ENCODE measurements at places on chromosomes 3 and 15. TPM values are rescaled to one million over a fixed set of nuclear protein-coding genes. Genes with fewer than 3 reads are reported as not detected.

Gene ZNF662
- not detected for total RNA-seq

Gene IL17RD
- 0.29 TPM for total RNA-seq

GRCh38 chr3:4311496-4311895 lies 8.3 kb downstream of the SETMAR start:
- no peak for DNase-seq

- no peak for DNase-seq
Observed at GRCh38 chr3:59467476-59467875, 417.7 kb upstream of the CFAP20DC start.

Gene PP2D1
- total RNA-seq, result not detected

Gene LMAN1L
- total RNA-seq, result not detected

DNA sequence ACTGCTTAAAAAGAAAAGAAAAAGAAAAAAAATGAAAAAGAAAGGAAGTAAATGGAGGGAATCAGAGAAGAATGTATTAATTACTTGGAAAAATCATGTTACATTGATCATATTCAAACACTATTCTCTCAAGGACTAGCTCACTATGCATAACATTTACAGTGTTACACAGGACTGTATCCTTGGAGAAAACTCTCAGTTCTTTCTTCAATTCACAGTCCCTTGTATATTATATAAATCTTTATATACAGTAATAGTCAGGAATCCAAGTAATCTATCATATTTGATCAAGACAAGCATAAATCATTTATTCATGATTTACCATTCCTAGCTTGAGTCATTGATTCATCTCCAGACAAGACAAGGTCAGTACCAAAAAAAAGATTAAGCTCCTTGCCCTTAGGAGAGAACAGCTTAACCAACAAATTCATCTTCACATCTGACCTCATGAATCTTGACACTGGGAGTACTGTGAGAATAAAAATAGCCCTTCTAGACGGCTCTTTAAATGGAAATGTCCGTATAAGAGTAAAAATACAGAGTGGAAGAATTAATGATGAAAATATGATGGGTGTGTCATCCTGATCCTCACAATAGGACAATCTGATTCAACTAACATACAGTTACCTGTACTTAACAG lies 980.4 kb downstream of the NAALADL2 start:
- no peak for DNase-seq

Gene SLC12A1
- total RNA-seq, result not detected

Gene C3orf33
- 10.8 TPM for total RNA-seq

GRCh38 chr3:14605744-14606143 lies 45.8 kb upstream of the CCDC174 start:
- no peak for DNase-seq

DNA sequence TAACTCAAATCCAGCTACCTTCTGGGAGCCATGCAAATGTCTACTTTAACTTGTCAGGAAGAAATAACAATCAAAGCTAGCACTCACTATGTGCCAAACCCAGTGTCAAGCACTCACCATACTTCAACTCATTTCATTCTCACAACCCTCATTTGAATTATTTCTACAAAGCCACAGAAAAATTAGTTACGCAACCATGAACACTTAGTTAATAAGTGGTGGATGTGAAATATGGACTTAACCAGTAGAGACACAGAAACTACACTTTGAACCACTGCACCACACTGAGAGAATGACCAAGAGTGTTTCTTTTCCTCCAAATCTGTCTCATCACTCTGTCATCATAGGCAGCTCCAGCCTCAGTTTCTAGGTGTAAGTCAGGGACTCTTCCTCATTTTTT lies 91.0 kb upstream of the MBNL1 start:
- DNase-seq, result no peak

DNA sequence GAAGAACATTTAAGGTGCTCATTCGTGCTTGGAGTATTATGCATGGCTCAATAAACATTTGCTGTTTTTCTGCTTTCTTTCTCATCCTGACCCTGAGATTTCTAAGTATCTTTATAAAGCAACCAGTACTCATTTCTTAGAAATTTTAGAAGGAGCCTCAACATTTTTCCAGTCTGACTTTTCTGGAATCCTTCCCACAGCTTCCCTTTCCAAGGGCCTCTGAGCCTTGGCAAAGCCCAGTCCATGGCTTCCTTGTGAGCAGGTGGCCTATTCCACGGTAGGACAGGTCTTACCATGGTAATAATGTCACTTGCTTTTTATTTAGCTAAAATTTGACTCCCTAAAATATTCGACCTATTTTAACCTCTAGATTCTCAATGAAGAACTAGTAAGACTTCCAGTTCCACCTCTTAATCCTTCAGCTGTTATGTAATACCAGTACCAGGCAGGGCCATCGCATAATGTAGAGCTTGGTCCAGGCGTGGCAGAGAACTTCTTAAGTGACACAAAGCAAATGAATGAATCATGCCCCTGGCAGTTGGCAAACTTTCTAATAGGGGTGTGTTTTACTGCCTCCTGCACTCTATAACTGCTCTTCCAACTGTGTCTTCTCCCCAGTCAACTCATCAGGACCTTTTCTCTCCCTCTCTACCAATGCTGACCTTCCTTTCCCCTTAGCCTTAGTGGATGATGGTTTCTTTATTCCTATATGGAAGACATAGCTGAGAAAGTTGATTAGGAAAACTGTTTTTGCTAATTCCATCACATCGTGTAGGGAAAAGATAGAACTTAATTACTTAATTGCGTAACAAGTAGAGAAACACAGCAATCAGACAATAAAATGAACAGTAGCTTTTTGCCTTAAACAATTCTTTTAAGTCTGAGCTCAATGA lies 894 bp upstream of the TM4SF4 start:
- peak; percentile 85 for DNase-seq

Gene ANKRD63
- not detected for total RNA-seq

Gene CKMT1B
- total RNA-seq, result 2.4 TPM

DNA sequence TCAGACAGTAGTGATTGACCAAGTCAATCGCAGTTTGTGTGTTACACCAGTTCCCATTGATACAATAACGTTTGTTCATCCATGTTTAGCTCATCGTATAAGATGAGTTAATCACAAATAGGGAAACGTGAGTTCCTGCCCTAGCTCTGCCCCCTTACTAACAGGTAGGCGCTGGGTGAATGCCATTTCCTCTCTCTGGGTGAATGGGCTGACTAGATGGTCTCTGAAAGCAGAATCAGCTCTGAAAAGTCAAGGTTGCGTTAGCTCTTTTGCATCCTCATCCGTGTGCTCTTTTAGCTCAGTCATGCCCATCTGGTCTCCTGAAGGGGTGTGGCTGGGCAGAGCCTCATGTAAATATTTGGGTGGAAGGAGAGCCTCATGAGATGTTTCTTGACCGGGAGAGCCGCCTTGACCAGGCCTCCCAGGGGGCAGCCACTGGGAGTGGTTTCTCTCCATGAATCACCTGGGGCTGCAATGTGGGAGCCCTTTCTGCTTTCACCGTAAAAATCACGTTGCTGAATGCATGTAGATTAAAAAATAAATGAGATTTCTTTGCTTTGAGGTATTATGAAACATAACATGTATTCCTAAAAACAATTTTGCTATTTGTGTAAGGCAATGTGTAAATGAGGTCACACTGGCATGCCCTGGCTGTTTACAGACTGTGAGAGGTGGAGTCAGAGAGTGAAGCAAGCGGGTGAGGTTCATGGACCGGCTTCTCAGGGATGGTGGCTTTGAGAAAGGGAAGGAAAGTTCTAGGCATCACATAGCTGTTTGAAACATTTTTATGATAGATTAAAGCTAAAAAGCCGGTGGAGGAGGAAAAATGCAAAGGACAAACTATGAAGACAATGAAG lies 108.4 kb upstream of the RASGRP1 start:
- DNase-seq, result no peak

DNA sequence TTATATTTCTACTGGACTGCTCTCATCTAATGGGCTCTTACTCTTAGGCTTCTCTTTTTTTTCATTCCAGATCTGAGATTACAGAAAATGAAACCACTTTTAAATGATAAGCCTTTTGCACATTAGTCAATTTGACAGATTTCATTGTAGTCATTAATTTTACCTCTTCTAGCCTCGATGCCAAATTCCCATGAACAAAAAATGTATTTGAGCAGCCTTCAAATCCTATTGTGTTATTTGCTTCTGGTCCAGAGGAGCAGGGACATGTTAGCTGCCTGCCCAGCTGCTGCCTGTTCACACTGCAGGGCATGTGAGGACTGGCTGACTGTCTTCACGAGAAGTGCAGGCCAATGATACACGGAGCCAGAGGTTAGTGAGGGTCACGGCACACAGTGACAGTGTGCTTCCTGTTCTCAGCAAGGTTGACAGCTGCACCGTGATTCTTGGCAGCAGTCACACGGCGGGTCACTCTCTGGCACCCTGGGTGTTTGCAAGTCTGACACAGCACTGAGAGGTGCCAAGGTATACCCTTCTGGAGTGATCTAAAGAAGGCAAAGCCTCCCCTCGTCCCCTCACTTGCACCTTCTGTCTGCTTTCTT lies 40.8 kb downstream of the KAT2B start:
- DNase-seq, result no peak

All from NCI-H460 (cell line).